ENCODE measurements at places on chromosomes 12 and 14.

GRCh38 chr14:39307815-39308214, 74.1 kb downstream of the MIA2 start:
- DNase-seq = no peak

GRCh38 chr14:64815257-64815656, 64.5 kb downstream of the SPTB start:
- no peak for DNase-seq

DNA sequence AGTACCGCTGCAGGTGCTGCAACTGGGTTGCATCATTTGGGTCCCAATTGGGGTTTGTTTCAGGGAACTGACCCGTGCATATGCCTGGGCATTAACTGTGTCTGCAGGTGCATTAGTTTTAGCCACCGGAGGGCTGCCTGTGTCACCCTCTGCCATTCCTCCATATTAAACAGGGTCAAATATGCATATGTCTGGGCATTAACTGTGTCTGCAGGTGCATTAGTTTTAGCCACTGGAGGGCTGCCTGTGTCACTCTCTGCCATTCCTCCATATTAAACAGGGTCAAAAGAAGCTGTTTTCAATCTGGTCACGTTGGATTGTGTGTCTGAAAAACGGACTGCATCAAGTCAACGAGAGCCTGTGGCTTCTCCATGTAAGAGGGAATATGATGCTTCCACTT, 1317.0 kb downstream of the TMEM121 start:
- DNase-seq = no peak

DNA sequence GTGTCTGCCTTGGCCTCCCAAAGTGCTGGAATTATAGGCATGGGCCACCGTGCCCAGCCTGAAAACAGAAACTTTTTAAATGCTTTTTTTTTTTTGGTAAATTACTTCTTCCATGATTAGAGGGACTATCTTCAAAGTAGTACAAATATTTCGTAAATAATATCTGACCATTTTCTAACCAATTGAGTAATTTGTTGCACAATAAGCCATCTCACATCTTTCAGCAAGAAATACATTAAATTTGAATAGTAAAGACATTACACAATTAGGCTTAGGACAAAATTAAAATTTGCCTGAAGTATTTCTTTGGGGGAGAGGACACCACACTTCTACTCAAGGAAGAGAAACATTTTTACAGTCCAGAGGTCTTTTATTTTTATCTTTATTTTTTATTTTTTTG, 84.7 kb upstream of the STRN3 start:
- no peak for DNase-seq

GRCh38 chr14:63893701-63894458, 41.1 kb downstream of the SYNE2 start:
- DNase-seq = peak; percentile 71

- DNase-seq = no peak
These were observed 308.0 kb upstream of the LMO3 start for GRCh38 chr12:16913832-16914490.

- no peak for DNase-seq
These were observed 13.8 kb upstream of the IFI27L2 start for GRCh38 chr14:94143239-94143638.

GRCh38 chr12:106645074-106645421, 62.2 kb downstream of the RFX4 start:
- DNase-seq = no peak

All from urinary bladder (tissue), 4 donors.